ENCODE measurements at places on chromosomes 11 and 22.

DNA sequence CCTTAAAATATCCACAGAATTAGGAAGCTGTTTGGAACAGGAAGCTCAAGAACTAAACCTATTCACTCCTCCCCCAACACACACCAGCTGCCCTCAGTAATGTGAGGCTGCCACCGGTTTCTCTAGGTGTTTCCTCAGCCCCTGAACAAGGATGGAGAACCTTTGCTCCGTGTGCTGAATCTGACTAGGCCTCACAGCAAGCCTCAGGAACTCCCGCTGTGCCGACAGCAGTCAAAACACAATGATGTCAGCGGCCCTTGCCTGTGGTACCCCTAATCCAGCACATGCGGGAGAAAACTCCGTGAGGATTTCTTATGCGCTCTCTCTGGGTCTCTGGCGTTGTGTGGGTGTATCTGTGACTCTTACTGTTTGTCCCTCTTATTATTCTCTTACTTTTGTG is 153.3 kb downstream of the EFCAB6 start:
- no peak for DNase-seq

GRCh38 chr11:97729546-97730272 is 1291.0 kb upstream of the CNTN5 start:
- DNase-seq, result no peak

GRCh38 chr22:21921184-21921721 is 31.4 kb downstream of the PPM1F start:
- no peak for DNase-seq

- no peak for DNase-seq
These were observed 47.2 kb upstream of the MPEG1 start for GRCh38 chr11:59259867-59260475.

DNA sequence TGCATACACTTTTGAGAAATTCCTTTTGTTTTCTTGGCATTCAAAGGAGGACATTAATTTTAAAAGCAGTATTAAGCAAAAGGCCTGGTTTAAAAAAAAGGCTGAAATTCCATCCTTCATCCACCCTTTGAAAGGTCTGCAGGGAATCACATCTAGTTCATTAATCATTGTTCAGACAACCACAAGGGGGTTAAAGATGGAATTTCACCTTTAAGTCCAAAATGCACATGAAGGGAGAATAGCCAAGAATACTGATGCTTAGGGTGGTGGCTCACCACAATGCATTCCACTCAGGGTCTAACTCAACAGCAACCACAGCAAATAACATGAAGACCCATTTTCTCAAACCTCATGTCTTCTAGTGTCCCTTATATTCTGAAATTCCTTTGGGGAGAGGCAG is 256.9 kb downstream of the CADM1 start:
- DNase-seq, result no peak

GRCh38 chr11:10328314-10329098 is 23.6 kb downstream of the ADM start:
- peak; percentile 43 for DNase-seq

DNA sequence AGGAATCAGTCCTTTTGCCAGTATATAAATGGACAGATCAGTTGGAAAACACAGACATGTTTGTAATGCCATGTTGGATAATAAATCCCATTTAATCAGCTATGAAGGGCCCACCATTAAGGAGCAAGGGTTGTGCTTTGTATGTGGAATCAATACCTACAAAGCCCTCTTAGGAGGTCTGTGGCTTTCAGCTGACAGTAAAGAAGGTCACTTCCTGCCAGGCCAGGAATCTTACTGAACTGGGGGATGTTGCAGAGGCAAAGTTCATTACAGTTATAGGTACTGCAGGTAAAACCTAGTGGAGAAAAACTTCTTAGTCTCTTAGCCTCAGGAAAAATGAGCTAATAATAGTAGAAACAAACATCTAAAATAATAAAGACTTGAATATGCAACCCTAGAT is 129.5 kb downstream of the FAM76B start:
- no peak for DNase-seq

- DNase-seq, result no peak
These were observed 1.6 kb upstream of the KAT5 start for GRCh38 chr11:65710421-65710820.
